NCI-H146 (cell line): ENCODE measurements at places on chromosomes 3 and 15.
A peak's percentile ranks its signal among the peaks of the same experiment; 100 is the strongest.

- no peak for DNase-seq
Measured at GRCh38 chr3:196175722-196176121, 35.5 kb downstream of the ZDHHC19 start.

GRCh38 chr3:24377218-24377993 is 117.2 kb downstream of the THRB start:
- no peak for DNase-seq

DNA sequence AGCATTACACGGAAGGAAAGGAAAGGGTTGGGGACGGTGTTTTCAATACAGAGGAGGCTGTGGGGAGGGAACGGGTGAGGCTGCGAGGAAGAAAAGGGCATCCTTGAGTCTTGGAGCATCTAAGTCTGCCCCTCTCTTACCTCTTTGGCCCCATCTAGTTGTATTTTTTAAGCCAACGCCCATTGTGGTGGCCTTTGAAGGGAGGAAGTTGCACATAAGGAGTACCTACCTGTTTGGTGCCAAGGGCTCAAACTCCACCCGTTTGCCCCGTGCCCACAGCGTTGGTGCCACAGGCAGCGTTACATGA is 146.1 kb upstream of the UMPS start:
- DNase-seq, result no peak

DNA sequence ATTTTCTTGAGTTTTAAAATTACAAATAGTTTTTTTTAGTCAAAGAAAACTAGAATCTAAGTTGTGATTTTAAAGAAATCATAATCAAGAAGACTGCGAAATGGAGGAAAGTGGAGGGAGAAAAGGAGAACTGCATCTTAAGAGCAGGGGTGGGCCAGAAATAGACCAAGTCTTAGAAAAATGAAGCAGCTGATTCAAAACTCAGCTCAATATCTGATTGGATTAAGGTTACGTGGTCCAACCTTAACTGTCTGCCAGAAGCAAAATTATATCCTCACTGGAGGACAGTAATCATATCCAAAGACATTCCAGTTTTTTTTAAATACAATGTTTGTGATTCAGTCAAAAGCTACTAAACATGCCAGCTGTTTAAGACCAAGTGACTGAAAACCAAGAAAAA is 41.4 kb downstream of the CHSY1 start:
- no peak for DNase-seq

GRCh38 chr3:54988838-54989630 is 61.2 kb upstream of the LRTM1 start:
- DNase-seq, result no peak

GRCh38 chr15:76991048-76991447 is 3.9 kb upstream of the PSTPIP1 start:
- DNase-seq, result no peak

GRCh38 chr15:70875001-70875782 is 17.0 kb downstream of the THAP10 start:
- DNase-seq, result no peak

GRCh38 chr3:170222647-170223541 is 670 bp downstream of the PRKCI start:
- DNase-seq, result peak; percentile 72

DNA sequence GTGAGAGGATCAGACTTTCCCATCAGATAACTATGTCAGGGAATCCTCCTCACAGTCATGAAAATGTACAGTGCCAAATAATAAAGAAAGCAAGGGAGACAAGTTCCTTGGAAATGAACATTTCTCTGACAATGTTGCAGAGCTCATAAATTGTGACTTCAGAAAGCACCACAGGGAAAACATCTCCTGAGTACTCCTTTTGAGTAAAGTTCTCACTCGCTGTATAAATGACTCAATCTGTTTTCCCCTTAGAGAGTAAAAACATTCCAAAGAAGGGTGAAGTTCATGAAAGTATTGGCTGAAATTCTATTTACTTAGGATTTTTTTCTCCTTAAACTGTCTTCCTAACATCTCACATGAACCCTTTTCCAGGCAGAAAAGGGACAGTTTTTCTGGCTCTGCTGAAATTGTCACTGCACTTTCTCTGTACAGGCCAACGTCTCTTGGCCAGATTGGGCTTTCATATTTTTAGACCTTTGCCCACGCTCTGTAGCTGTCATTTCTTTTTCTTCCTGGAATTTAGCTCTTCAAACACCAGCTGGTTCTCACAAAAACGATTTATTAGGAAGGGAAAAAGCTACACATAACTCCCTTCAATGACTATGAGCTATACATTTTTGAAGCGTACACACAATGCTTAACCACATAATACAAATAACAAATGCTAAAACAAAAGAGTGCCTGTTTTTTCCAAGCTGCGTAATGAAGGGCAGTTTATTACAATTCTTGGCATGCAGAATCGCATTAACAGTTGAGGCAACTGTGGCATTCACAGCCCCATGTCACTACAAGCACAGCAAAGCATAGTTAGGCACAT is 216.1 kb downstream of the ATP8B4 start:
- DNase-seq, result no peak

GRCh38 chr15:63818629-63819028 is 15.1 kb downstream of the HERC1 start:
- no peak for DNase-seq

- DNase-seq, result no peak
Measured at GRCh38 chr15:94206463-94207167, 24.7 kb upstream of the MCTP2 start.

GRCh38 chr15:69459066-69459465 is 6.4 kb downstream of the RPLP1 start:
- DNase-seq, result no peak

- no peak for DNase-seq
Measured at GRCh38 chr3:114336122-114336697, 42.4 kb downstream of the TIGIT start.

DNA sequence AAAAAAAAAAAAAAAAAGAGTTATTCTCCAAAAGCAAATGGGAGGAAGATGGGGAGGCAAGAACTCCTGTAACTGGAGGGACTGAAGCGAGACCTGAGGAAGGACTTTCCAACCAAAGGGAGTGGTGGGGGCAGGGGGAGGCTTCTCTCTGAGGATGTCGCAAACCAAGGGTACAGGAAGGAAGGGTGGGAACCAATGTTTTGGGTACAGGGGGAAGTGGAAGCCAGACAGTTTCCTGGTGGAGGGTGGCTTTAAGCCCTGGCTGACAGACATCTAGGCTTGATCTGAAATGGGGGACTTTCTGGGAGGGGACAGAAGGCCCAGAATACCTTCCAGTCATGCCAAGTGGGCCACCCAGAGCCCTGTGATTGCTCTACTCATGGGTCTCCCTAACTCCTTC is 27.0 kb downstream of the VIPR1 start:
- DNase-seq, result no peak

DNA sequence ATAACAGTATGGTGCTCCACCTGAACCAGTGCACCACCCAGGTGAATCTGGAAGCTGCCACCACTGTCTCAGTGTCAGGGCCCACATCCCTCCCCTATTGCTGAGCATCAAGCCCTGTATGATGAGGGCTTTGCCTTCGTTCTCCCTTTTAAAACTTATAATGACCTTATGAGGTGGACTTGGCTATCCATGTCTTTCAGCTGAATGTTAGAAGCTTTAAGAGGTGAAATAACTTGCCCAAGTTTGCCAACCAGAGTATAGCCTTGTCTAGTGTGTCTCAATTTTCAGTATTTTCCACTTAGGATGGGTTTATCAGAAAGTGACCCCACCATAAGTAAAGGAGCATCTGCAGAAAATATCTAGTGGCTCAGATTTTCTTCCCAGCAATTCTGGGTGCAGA is 87.8 kb downstream of the SHOX2 start:
- no peak for DNase-seq

GRCh38 chr3:33795131-33795530 is 3.3 kb upstream of the PDCD6IP start:
- DNase-seq, result no peak

DNA sequence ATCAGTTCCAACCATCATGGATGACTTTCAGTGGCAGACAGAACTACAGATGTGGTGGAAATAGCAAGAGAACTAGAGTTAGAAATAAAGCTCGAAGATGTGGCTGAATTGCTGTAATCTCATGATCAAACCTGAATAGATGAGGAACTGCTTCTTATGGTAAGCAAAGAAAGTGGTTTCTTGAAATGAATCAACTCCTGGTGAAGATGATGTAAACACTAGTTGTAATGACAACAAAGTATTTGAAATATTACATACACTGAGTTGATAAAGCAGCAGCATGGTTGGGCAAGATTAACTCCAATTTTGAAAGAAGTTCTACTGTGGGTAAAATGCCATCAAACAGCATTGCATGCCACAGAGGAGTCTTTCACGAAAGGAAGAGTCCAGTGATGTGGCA is 131.7 kb upstream of the FAM3D start:
- no peak for DNase-seq

GRCh38 chr15:52427804-52428203 is 100.9 kb downstream of the MYO5A start:
- DNase-seq, result no peak

DNA sequence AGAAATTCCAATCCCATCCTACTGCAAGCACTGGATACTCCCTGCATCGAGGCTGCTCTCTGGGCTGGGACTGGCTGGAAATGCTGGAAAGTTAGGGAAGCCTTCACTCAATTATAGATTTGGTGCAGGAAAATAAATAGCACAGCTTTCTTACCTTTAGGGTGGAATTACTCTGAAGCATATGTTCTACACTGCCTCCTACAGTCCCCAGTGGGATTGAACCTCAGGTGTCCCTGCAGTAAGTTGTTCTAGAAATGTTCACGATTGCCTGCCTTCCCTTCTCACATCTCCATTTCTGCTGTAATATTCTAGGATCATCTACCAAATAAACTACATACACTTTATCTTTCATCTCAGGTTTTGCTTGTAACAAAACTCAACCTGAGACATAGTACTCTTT is 536.7 kb upstream of the LMCD1 start:
- DNase-seq, result no peak

DNA sequence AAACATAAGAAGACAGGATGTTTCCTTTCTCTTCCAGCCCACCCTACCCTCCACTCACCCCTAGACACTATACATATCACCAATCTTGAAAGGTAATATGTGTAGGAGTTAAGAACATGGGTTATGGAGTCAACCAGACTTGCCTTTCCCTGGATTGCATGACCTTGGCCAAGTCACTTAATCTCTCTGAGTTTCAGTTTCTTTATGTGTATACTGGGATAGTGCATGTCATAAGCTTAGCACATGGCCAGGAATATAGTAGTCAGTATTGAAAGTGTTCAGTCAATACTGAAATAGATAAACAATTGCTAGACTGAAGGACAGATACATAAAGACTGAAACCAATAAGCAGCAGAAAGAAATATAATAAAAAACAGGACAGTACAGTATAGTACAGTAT is 283.2 kb upstream of the STT3B start:
- DNase-seq, result no peak

DNA sequence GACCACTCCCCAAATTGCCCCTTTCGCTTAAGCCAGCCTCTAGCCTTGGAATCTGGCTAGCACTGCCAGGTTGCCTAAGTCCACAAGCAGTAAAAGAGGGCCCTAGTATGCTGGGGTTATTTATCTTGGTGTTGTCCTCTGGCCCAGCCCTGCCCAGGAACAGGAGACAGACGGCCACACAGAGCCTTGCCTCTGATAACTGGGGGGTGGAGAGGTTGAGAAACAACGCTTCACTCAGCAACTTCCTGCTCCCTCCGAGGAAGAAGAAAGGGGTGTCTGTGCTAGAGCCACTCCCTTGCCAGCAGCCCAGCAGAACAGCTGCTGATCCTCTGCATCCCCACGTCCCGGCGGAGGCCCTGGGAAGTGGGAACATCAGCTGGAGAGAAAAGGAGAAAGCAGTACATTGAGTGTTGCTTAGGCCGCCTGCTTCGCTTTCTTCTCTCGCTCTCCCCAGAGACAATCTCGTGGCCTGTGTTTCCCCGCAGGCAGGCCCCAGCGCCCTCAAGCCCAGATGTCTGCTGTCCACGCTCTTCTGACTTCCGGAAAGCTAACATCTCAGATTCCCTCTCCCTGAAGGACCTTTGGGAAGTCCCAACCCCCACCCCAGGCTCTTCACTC is 22.6 kb upstream of the C3orf70 start:
- no peak for DNase-seq

GRCh38 chr3:184016811-184017671 is 643 bp downstream of the ABCC5 start:
- DNase-seq, result peak; percentile 84

DNA sequence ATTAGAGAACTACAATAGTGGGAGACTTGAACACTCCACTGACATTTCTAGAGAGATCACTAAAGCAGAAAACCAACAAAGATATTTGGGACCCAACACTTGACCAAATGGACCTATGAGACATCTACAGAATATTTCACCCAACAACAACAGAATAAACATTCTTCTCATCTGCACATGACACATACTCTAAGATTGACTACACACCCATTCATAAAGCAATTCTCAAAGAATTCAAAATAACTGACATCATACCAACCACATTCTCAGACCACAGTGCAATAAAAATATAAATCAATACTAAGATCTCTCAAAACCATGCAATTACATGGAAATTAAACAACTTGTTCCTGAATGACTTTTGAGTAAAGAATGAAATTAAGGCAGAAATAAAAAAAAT is 473.7 kb downstream of the LPP start:
- no peak for DNase-seq

- DNase-seq, result no peak
Measured at GRCh38 chr3:50326182-50326541, 1.9 kb downstream of the TUSC2 start.

GRCh38 chr15:93035953-93036810 is 52.8 kb downstream of the RGMA start:
- peak; percentile 76 for DNase-seq

GRCh38 chr3:150268426-150269391 is 139.4 kb upstream of the TSC22D2 start:
- DNase-seq, result peak; percentile 35

DNA sequence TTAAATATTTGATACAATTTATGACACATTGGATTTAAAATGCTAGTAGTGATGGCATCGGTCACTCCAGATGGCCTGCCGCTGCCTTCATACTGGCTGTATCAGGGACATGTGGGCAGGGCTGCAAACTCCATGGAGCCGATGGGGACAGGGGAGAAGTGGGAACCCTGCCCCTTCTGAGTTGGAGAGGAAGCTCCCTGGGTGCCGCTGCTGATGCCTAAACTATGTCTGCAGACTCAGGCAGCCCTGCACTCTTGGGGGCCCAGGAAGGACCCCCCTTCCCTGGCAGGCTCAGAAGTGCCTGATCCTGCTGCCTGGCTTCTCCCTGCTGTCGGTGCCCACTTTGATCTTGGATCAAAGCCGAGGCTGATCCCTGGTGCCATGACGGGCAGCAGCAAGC is 1522.1 kb downstream of the OTOL1 start:
- DNase-seq, result no peak

DNA sequence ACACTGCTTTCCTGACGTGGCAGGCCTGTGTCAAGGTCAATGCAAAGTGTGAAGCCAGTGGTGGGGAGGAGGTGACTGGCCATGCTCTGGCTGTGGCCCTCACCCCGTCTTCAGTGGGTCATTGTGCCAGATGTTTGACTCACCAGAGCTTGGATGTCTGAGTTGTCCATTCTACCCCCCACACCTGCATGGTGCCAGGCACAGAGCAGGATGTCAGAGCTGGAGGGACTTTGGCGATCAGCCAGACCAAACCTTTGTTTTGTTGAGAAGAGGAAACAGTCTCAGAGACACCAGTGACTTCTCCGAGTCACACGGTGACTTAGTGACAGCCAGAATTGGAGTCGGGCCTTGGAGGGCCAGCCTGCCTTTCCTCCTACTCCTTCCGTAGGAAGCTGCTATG is 49.5 kb downstream of the SMAD6 start:
- DNase-seq, result no peak
